ENCODE measurements at places on chromosomes 6 and 20.

DNA sequence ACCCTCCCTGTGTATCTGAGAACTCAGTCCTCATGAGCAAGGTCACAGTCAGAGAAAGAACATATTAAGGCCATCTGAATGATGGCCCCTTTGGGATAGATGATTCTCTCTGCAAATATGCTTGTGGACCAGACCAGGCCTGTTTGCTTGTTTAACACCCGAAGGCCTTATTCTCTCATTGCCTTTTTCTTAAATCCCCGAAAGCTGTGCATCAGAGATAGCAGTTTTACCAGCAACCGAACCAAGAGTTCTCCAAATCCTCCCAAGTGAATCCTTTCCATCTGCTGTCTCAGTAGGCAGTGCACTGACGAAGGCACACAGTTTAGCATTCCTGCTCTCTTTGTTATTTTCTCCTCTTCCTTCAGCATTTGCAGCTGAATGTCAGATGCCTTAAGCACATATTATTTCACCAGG is 79.8 kb downstream of the TRMT6 start:
- DNase-seq, result no peak

GRCh38 chr6:145844933-145845540 is 30.4 kb upstream of the FBXO30 start:
- DNase-seq, result no peak

DNA sequence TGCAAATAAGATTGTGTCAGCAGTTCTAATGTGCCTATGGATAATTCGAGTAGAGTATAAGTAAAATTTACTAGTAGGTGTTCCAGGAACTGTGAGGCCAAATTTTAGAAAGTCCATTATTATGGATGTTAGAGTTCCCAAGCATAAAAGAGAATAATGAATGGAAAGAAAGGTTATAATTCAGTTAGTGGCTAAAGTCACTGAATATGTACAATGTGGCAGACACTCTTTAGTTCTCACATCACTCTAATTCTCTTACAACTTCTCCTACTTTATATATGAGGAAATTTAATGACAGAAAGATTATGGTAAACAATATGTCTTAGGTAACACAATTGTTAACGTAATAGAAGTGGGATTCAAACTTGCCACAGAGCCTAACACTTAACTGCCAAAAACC is 75.3 kb downstream of the EYS start:
- DNase-seq, result no peak

GRCh38 chr6:20156824-20157223 is 55.4 kb downstream of the MBOAT1 start:
- no peak for DNase-seq

DNA sequence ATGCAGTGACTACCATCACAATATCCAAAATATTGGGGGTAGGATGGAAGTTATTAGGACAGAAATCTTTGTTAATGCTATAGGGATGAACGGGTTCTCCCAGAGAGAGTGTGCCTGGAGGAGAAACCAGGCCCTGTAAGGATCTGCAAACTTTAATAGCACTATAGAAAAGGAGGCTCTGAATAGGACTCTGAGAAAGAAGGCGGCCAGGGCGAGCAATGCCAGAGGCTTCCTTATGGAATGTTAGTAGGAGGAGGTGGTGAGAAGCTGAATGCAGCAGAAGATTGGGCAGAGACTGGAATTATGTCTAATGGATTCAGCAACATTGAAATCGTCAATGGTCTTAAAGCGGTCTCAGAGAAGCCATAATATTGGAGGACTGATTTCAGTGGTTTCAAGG is 84.6 kb upstream of the SYNDIG1 start:
- DNase-seq, result no peak

DNA sequence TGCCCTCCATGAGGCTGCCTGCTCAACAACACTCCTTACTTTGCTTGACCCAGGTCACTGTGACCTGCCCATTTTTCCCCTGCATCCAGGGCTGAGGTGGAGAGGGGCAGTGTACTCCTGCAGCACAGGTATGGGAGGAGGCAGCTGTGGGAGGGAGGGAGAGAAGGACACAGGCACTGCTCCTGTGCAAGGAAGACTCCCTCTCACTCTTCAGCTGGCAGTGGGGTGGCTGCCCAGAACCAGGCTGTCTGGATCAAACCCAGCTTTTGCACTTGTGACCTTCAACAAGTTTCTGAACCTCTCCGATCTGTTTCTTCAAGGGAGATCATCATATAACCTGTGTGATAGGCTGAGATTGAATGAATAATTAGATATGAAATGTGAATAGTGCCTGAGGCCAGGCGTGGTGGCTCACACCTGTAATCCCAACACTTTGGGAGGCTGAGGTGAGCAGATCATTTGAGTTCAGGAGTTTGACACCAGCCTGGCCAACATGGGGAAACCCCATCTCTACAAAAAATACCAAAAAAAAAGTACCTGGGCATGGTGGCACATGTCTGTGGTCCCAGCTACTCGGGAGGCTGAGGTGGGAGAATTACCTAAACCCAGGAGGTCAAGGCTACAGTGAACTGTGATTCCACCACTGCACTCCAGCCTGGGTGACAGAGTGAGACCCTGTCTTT is 14.1 kb downstream of the TGIF2 start:
- no peak for DNase-seq

DNA sequence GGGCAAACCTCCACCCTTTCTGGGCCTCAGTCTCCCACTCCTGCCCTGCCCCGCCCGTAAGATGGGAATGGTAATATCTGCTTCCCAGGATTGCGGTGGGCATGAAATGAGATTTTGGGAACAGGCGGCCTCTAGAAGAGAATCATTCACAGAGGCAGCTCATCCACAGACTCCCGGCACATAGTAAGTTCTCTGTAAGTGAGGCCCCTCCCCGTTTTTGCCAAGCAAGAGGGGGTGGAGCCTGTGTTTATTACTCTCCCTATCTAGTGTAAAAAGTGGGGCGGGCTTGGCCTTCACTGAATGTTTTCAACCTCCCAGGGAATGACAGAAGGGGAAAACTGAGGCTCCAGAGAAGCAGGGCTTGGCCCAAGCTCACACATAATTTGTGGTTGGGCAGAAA is 20.0 kb downstream of the SUN5 start:
- DNase-seq, result no peak

GRCh38 chr6:5937936-5938706 is 68.6 kb downstream of the NRN1 start:
- DNase-seq, result no peak

All from CD4-positive, alpha-beta T cell treated with Interleukin-6 for 4 hours (primary cell).